ENCODE measurements at places on chromosomes 3 and 15. TPM values are rescaled to one million over a fixed set of nuclear protein-coding genes. Genes with fewer than 3 reads are reported as not detected.

Gene CDHR4
- not detected for total RNA-seq

GRCh38 chr3:17546500-17547255 is 195.8 kb downstream of the TBC1D5 start:
- no peaks in the 10 kb centered on the region for H3K27me3 ChIP-seq
- no peak overlapping the region for H3K4me3 ChIP-seq
- no peaks in the 10 kb centered on the region for H3K4me1 ChIP-seq
- no peaks in the 10 kb centered on the region for H3K36me3 ChIP-seq
- DNase-seq = no peak

DNA sequence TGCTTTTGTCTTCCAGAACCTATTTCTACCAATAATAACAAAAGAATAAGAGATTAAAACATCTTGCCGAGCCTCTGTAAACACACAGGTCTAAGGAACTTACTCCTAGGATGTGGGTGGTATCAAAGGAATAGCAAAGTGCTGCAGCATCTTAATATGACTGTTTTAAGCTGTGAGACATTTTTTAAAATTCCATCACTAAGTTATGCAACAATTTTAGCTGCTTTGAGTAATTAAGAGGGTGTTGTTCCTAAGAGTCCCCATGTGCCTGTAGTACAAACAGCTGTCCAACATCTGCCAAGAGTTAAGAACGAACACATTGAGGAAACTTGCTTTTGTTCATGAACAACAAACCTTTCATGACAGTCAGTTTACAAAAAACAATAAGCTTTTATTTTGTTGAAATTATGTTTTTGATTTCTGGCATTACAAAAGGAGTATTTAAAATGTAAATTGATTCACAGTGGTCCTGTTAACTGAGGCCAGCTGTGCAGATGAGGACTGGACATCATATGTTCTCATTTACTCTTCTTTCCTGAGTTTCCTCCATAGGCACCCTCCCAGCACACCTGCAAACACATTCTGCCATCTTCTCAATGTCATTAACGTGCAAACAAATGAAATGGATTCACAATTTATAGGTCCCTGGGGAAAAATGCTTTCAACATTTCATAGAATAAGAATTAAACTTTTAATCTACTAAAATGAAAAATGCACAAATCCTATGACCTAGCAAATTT is 337.3 kb upstream of the ARHGEF26 start:
- DNase-seq = no peak
- no peaks in the 10 kb centered on the region for H3K27me3 ChIP-seq
- no peaks in the 10 kb centered on the region for H3K36me3 ChIP-seq
- H3K4me3 ChIP-seq = no peak overlapping the region

Gene SHQ1
- total RNA-seq = 37.7 TPM

Gene GOLGA6A
- 0.07 TPM for total RNA-seq

Gene IGSF10
- total RNA-seq = not detected
